ENCODE measurements at places on chromosomes 6 and 20. TPM values are rescaled to one million over a fixed set of nuclear protein-coding genes. Genes with fewer than 3 reads are reported as not detected.

GRCh38 chr6:170148709-170149470, 142.0 kb downstream of the DLL1 start:
- peaks cover 19% of the 10 kb centered on the region for H3K27me3 ChIP-seq
- H3K4me1 ChIP-seq, result peaks cover 63% of the 10 kb centered on the region
- H3K4me3 ChIP-seq, result peak overlapping the region; percentile 79
- peak overlapping the region; percentile 97 for H3K27ac ChIP-seq
- peaks cover 7% of the 10 kb centered on the region for H3K36me3 ChIP-seq
- no peak for DNase-seq

GRCh38 chr6:72322771-72323170, 299.1 kb upstream of the KCNQ5 start:
- H3K4me1 ChIP-seq, result no peaks in the 10 kb centered on the region
- no peaks in the 10 kb centered on the region for H3K36me3 ChIP-seq
- H3K27me3 ChIP-seq, result peaks cover 6% of the 10 kb centered on the region
- H3K27ac ChIP-seq, result no peak overlapping the region
- H3K4me3 ChIP-seq, result no peak overlapping the region
- DNase-seq, result no peak

GRCh38 chr20:62540504-62540903, 64.7 kb upstream of the GATA5 start:
- no peak overlapping the region for H3K4me3 ChIP-seq
- H3K36me3 ChIP-seq, result no peaks in the 10 kb centered on the region
- no peaks in the 10 kb centered on the region for H3K4me1 ChIP-seq

DNA sequence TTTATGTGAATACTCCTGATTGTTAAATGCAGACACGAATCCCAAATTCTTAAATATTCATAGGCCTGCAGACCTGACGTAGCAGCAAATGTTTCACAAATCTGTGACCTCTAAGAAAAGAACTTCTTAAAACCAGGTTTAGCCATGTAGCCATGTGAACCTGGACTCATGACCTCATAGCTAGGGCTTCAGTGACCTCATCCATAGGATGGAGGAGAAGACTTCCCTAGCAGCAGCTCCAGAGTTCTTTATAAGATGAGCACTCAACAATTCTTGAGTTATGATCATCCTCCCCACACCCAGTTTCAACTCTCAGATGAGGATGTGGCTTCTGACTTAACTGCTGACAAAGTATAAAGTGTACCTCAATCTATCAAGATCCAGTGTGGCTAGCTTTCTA, 45.8 kb upstream of the TCF21 start:
- no peak for DNase-seq
- H3K27me3 ChIP-seq, result peaks cover 39% of the 10 kb centered on the region
- H3K4me1 ChIP-seq, result peaks cover 2% of the 10 kb centered on the region
- H3K27ac ChIP-seq, result no peak overlapping the region

- no peak overlapping the region for H3K4me3 ChIP-seq
- no peak overlapping the region for H3K27ac ChIP-seq
- no peaks in the 10 kb centered on the region for H3K27me3 ChIP-seq
- DNase-seq, result peak; percentile 44
- no peaks in the 10 kb centered on the region for H3K4me1 ChIP-seq
- H3K36me3 ChIP-seq, result peaks cover 2% of the 10 kb centered on the region
Observed at GRCh38 chr20:25296094-25297093, 48.5 kb downstream of the PYGB start.

GRCh38 chr6:150116200-150116800, 26.5 kb upstream of the PPP1R14C start:
- H3K36me3 ChIP-seq, result no peaks in the 10 kb centered on the region
- DNase-seq, result no peak
- no peak overlapping the region for H3K27ac ChIP-seq
- H3K4me3 ChIP-seq, result no peak overlapping the region
- peaks cover 9% of the 10 kb centered on the region for H3K4me1 ChIP-seq

- peak overlapping the region; percentile 97 for H3K27ac ChIP-seq
- DNase-seq, result peak; percentile 58
- H3K27me3 ChIP-seq, result no peaks in the 10 kb centered on the region
- peaks cover 61% of the 10 kb centered on the region for H3K4me1 ChIP-seq
Observed at GRCh38 chr20:53750827-53751619, 157.4 kb upstream of the ZNF217 start.

- H3K27me3 ChIP-seq, result no peaks in the 10 kb centered on the region
- no peak for DNase-seq
- H3K4me3 ChIP-seq, result peak overlapping the region; percentile 72
- peak overlapping the region; percentile 90 for H3K27ac ChIP-seq
- peaks cover 60% of the 10 kb centered on the region for H3K4me1 ChIP-seq
Observed at GRCh38 chr20:50381771-50382593, 128.2 kb upstream of the PTPN1 start.

DNA sequence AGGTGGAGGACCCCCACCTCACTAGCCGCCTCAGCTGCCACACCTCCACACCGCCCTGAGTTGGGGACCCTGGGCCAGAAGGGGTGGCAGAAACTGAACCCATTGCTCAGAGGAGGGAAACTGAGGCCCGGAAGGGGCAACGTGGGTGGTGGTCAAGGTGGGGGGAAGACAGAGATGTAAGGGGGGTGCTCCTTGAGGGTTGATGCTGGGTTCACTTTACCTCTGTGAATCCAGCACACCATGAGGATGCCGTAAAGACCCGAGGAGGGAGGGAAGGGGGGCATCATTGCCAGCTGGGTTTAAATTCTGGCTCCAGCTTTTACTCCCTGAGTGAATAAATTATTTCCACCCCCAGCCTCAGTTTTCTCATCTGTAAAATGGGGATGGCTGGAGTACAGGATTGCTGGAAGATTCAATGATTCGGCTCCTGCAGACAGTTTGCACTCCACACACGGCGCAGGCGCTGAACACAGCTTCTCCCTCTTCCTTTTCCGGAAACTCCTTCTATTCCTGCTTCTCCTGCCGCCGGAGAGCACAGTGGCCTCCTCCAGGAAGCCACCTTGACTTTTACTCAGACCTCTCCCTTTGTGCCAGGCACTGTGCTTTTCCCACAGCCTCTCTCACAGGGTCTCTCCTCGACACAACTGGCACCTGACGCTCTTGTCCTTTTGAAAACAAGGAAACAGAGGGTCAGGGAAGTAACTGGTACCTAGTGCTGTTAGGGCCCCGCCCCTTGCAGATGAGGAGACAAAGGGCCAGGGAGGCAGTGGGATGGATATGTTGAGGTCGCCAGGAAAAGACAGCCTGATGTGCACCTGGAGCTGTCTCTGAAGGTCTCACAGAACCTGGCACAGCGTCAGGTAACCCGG, 59.4 kb downstream of the UBE2V1 start:
- peaks cover 11% of the 10 kb centered on the region for H3K4me1 ChIP-seq
- H3K27ac ChIP-seq, result no peak overlapping the region
- no peaks in the 10 kb centered on the region for H3K36me3 ChIP-seq
- DNase-seq, result no peak
- H3K27me3 ChIP-seq, result peaks cover 9% of the 10 kb centered on the region

The PNLDC1 gene
- total RNA-seq, result 0.96 TPM

The CYP21A2 gene
- total RNA-seq, result 0.72 TPM

The TTI1 gene
- 28.2 TPM for total RNA-seq

The SLC35D3 gene
- total RNA-seq, result not detected
